Effector memory CD8-positive, alpha-beta T cell (primary cell): ENCODE measurements at places on chromosomes 12 and 14.

DNA sequence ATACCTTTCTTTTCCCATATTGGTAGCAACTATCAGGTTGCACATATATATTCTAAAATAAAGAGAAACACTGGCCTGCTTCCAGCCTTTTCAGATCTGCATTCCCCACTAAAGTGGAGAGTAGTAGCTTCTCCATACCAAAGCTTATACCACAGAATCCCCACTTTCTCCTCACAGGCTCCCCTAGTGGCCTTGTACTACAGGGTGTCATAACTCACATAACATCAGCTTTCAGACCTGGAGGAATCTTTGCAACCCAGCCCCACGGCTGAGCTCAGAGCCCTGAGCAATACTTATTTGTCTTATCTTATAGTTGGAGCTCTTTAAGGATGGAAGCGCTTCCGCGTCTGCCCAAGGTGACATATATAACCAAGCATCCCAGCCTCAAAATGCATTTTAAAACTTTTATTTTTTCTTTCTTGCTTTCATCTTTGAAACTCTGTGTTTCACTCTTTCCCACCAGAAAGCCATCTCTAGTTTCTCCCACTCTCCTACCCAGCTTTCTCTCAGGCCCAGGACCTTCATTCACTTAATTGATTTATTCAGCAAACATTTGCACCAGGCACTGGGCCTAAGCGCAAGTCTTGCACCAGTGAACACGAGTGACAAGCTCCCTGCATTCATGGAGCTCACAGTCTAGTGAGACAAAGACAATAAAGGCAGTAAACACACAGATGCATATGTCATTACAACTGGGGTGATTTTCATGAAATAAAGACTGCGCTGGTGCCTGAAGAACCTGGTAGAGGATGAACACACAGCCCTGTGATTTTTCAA is 254.7 kb downstream of the IPO8 start:
- H3K36me3 ChIP-seq: no peaks in the 10 kb centered on the region
- H3K27ac ChIP-seq: no peak overlapping the region
- no peaks in the 10 kb centered on the region for H3K27me3 ChIP-seq
- no peak overlapping the region for H3K4me3 ChIP-seq

GRCh38 chr12:56159482-56160192 is 1.5 kb downstream of the MYL6 start:
- DNase-seq: no peak
- peaks cover 42% of the 10 kb centered on the region for H3K4me1 ChIP-seq
- H3K36me3 ChIP-seq: peaks cover 66% of the 10 kb centered on the region
- peak overlapping the region; percentile 88 for H3K4me3 ChIP-seq
- H3K27ac ChIP-seq: peak overlapping the region; percentile 98

- no peaks in the 10 kb centered on the region for H3K27me3 ChIP-seq
- H3K4me3 ChIP-seq: no peak overlapping the region
- peaks cover 4% of the 10 kb centered on the region for H3K4me1 ChIP-seq
- peaks cover 58% of the 10 kb centered on the region for H3K36me3 ChIP-seq
- no peak overlapping the region for H3K27ac ChIP-seq
These were observed 12.3 kb upstream of the PITPNM2 start for GRCh38 chr12:123163227-123163626.

DNA sequence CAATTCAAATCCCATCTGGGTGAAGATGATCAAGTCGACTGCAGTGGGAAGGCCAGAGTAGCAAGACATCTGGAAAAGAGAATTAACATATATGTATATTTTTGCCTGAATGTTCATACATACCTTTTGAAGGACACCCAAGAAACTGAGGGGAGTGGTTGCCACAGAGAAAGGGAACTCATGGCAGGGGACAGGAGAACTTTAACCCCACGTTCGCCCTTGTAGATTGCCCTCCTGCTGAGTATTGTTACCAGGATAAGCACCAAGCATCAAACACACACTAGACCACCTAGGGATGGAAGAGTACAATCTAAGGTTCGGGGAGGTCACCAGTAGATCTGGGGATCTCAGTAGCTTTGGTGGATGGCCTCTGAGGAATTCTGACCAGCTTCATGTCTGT is 9.7 kb downstream of the KRT1 start:
- no peaks in the 10 kb centered on the region for H3K4me1 ChIP-seq
- no peak for DNase-seq
- H3K36me3 ChIP-seq: no peaks in the 10 kb centered on the region
- H3K27ac ChIP-seq: no peak overlapping the region

DNA sequence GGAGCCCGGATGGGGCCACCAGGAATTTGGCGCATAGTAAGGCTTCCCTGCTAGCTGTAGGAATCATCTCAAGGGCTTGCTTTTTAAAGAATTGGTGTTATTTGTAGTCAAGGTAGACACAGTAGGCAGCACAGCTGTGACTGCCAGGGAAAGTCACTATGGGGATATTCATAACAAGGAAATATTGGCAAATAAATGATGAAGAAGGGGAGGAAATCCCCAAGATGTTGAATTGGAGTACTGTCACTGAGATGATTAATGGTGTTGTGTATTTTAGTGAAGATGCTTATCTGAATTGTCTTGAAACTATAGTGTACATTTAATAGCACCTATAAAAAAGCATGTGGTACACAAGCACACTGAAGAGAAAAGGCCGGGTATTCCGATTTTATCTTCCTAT is 118.9 kb downstream of the NPAS3 start:
- H3K36me3 ChIP-seq: no peaks in the 10 kb centered on the region
- H3K4me1 ChIP-seq: no peaks in the 10 kb centered on the region
- H3K4me3 ChIP-seq: no peak overlapping the region
- H3K27me3 ChIP-seq: no peaks in the 10 kb centered on the region

DNA sequence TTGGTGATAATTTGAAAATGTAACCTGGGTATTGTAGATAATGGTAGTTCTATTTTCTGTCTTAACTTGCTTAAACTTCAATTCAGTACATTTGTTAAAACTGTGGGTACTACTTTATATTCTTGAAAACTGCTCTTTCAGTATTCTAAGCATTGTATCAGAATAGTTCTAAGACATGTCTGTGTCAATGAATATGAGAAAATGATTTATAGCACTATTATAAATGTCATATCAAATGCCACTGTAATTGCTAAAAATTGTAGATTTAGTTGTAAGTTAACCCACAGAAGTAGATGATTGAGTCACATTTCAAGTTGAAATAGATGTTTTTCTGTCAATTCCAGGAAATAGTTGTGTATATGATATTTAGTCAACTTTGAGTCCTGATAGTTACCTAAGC is 2.4 kb downstream of the NAA30 start:
- H3K36me3 ChIP-seq: peaks cover 39% of the 10 kb centered on the region
- H3K27me3 ChIP-seq: no peaks in the 10 kb centered on the region
- peaks cover 45% of the 10 kb centered on the region for H3K4me1 ChIP-seq
- DNase-seq: no peak
- H3K27ac ChIP-seq: peak overlapping the region; percentile 97
- H3K4me3 ChIP-seq: peak overlapping the region; percentile 95

DNA sequence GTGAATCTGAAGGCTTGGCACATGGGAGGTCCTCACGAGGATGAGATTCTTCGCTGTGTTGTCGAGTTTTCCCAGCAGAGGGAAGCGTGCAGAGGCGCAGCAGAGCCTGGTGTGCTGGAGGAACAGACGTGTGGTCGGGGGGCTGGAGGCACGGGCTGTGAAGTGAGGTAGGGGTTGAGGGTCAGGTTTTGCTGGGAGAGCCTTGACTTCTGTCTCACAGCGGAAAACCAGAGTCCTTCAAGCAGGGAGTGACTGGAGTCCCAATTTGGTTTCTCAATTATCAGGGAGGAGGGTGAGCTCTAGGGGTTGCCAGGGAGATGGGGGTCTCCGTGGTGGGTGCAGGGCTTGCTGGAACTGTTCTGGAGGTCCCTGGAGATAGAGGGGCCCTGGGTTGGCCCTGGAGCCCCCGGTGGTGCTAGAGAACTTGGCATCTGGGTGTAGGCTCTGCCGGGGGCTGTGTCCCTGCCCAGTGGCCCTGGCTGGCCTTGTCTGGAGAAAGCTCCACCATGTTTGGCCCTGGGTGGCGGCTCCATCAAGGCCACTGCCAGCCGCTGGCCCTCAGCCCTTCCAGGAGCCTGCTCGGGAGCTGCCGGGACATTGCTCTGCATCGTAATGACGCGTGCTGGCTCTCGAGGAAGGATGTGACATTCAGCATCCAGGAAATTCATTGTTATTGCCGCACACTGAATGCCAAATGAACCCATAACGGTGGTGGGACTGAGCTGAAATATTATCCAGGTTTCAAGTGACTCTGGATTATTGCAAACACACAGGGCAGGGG is 215.7 kb downstream of the KIF26A start:
- H3K36me3 ChIP-seq: no peaks in the 10 kb centered on the region
- H3K27me3 ChIP-seq: peaks cover 28% of the 10 kb centered on the region
- no peak for DNase-seq
- H3K4me1 ChIP-seq: no peaks in the 10 kb centered on the region

- no peak for DNase-seq
- H3K27ac ChIP-seq: no peak overlapping the region
- H3K4me1 ChIP-seq: no peaks in the 10 kb centered on the region
- no peak overlapping the region for H3K4me3 ChIP-seq
- H3K27me3 ChIP-seq: peaks cover 18% of the 10 kb centered on the region
- H3K36me3 ChIP-seq: no peaks in the 10 kb centered on the region
These were observed 31.6 kb downstream of the NEUROD4 start for GRCh38 chr12:55051197-55051947.

GRCh38 chr12:712172-712863 is 40.1 kb upstream of the WNK1 start:
- DNase-seq: no peak
- H3K27ac ChIP-seq: no peak overlapping the region
- no peak overlapping the region for H3K4me3 ChIP-seq
- peaks cover 11% of the 10 kb centered on the region for H3K27me3 ChIP-seq

- H3K4me3 ChIP-seq: no peak overlapping the region
- no peak for DNase-seq
- H3K4me1 ChIP-seq: peaks cover 37% of the 10 kb centered on the region
- H3K27me3 ChIP-seq: no peaks in the 10 kb centered on the region
- no peaks in the 10 kb centered on the region for H3K36me3 ChIP-seq
These were observed 18.7 kb downstream of the FUT8 start for GRCh38 chr14:65431245-65431644.
